ENCODE measurements at places on chromosomes 16 and 17. TPM values are rescaled to one million over a fixed set of nuclear protein-coding genes. Genes with fewer than 3 reads are reported as not detected.
A peak's percentile ranks its signal among the peaks of the same experiment; 100 is the strongest.

Gene IL34
- total RNA-seq = not detected

Gene FOXO3B
- total RNA-seq = 3.1 TPM

Gene CES3
- 5.9 TPM for total RNA-seq

Gene PRSS33
- not detected for total RNA-seq

Gene TP53TG3E
- total RNA-seq = not detected

Gene KLHL36
- 46.2 TPM for total RNA-seq

Gene PLXDC1
- total RNA-seq = 6.0 TPM

Gene SMARCE1
- total RNA-seq = 110 TPM

Gene PALB2
- 21.6 TPM for total RNA-seq

- no peak for DNase-seq
- H3K4me3 ChIP-seq = no peak overlapping the region
- H3K4me1 ChIP-seq = peaks cover 9% of the 10 kb centered on the region
- H3K27ac ChIP-seq = peak overlapping the region; percentile 44
- peaks cover 3% of the 10 kb centered on the region for H3K36me3 ChIP-seq
Measured at GRCh38 chr16:15482068-15482747, 47.8 kb downstream of the BMERB1 start.

- DNase-seq = no peak
- H3K4me1 ChIP-seq = no peaks in the 10 kb centered on the region
- no peak overlapping the region for H3K4me3 ChIP-seq
- peaks cover 15% of the 10 kb centered on the region for H3K27me3 ChIP-seq
Measured at GRCh38 chr17:74135391-74136167, 67.9 kb upstream of the RPL38 start.

- H3K4me1 ChIP-seq = peaks cover 2% of the 10 kb centered on the region
- no peak for DNase-seq
- no peak overlapping the region for H3K4me3 ChIP-seq
- peaks cover 55% of the 10 kb centered on the region for H3K36me3 ChIP-seq
Measured at GRCh38 chr16:3738128-3738527, 20.8 kb upstream of the TRAP1 start.

DNA sequence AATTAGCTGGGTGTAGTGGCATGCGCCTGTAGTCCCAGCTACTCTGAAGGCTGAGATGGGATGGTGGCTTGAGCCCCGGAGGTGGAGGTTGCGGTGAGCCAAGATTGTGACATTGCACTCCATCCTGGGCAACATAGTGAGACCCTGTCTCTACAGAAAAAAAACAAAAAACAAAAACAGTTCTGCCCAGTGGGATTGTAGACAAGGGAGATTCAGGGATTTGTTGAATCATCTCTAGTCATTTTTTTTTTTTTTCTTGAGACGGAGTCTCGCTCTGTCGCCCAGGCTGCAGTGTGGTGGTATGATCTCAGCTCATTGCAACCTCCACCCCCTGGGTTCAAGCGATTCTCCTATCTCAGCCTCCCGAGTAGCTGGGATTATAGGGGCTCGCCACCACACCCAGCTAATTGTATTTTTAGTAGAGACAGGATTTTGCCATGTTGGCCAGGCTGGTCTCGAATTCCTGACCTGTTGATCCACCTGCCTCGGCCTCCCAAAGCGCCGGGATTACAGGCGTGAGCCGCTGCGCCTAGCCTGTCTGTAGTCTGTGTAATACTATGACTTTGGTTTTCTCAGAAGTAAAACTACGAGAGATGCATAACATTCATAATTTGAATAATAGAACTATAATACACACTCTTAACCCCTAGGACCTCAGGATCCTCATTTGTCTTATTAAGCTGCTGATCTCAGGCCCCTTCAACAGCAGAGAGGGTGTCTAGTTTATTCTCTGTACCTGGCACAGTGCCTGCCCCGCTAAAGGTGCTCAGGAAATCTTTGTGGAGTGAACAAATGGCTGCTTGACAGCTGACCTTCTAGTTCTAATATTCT is 1.4 kb downstream of the TEN1 start:
- H3K36me3 ChIP-seq = peaks cover 10% of the 10 kb centered on the region
- peak overlapping the region; percentile 91 for H3K4me3 ChIP-seq
- H3K27ac ChIP-seq = peak overlapping the region; percentile 98

- peak; percentile 90 for DNase-seq
- peaks cover 91% of the 10 kb centered on the region for H3K4me1 ChIP-seq
- H3K36me3 ChIP-seq = peaks cover 51% of the 10 kb centered on the region
- peak overlapping the region; percentile 69 for H3K4me3 ChIP-seq
- no peaks in the 10 kb centered on the region for H3K27me3 ChIP-seq
Measured at GRCh38 chr16:11354733-11355574, 9.7 kb downstream of the RMI2 start.

GRCh38 chr16:77585379-77586251 is 136.7 kb upstream of the NUDT7 start:
- no peaks in the 10 kb centered on the region for H3K4me1 ChIP-seq
- peaks cover 9% of the 10 kb centered on the region for H3K27me3 ChIP-seq
- no peak for DNase-seq
- no peak overlapping the region for H3K4me3 ChIP-seq
- H3K27ac ChIP-seq = no peak overlapping the region

DNA sequence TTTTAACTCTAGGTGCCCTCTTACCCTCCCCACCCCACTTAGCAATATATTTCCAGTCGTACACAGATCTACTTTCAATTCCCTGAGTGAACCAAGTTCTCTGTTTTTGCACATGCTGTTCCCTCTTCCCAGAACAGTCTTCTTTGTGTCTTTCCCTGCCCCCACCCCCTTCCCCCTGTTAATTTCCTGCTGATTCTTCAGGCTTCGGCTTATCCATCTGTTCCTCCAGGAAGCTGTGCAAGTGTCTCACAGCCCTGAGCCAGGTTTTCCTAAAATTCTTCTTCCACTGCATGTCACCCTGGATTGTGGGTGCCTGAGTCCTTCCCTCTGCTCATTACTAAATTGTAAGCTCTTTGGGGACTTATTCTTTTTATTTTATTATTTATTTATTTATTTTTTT is 12.4 kb upstream of the SPOP start:
- H3K4me3 ChIP-seq = no peak overlapping the region
- no peaks in the 10 kb centered on the region for H3K27me3 ChIP-seq
- peaks cover 42% of the 10 kb centered on the region for H3K4me1 ChIP-seq
- H3K36me3 ChIP-seq = peaks cover 14% of the 10 kb centered on the region
- peak overlapping the region; percentile 71 for H3K27ac ChIP-seq
- DNase-seq = no peak
